K562 (cell line): ENCODE measurements at places on chromosomes 16 and 17.

DNA sequence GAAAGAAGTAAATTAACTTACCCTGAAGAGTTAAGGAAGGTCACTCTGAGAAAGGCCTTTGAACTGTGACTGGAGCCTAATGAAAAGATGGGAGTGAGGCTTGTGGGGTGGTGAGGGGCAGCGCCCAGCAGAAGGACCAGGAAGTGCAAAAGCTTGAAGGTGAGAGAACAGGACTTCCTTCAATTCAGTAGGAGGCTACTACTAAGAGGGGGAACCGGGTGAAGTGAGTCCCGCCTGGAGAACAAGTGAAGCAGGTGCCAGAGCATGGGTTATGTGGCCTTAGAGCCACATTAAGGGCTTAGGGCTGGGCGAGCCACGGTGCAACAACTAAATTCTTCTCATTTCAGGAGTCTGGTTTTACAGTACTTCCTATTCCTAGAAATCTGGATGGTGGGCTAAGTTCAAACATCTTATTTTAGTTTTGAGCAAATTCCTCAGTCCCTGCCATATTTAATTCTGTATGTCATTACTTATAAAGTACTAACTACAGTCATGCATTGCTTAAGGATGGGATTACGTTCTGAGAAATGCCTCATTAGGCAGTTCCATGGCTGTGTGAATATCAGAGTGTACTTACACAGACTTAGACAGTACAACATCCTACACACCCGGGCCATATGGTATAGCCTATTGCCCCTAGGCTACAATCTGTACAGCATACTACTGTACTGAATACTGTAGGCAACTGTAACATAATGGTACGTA lies 5.1 kb downstream of the CFAP20 start:
- DNase-seq = no peak

GRCh38 chr16:85988723-85989313 lies 89.9 kb downstream of the IRF8 start:
- no peak for DNase-seq

DNA sequence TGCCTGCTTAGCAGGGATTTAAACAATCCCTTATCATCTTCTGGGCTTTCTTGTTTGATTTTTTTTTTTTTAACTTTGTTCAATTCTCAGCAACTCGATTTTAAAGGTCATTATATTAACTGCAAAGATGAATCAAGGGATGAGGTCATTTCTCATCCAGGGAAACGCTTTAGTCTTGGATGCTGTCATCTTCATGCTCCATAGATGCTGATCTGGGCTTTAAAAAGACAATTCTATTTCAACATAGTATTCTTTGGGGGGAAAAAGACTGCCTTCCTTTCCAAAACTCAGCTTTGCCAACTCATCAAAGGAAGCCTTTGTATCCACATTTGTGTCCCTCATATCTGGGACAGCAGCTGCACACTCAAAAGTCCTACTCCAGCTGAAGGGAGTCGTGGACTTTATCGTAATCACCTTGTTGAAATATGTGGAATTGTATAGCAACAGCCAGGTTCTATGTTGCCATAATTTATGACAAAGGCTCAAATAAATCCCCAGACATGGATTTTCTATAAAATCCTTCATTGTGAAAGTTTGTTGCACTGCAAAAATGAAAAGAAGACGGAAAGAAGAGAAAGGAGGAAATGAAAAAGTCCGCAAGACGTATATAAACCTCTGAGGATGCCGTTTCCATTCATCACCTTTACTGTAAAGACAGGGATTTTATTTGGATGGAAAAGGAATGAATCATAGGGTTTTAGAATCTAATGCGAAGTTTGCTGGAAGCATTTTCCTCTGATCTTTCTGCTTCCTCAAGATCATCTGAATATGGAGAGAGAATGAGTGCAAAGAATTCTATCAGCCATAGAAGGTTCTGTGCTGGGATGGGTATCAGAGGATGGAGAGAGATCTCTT lies 48.6 kb upstream of the XYLT1 start:
- no peak for DNase-seq

GRCh38 chr16:20397468-20398074 lies 7.0 kb downstream of the PDILT start:
- DNase-seq = no peak

DNA sequence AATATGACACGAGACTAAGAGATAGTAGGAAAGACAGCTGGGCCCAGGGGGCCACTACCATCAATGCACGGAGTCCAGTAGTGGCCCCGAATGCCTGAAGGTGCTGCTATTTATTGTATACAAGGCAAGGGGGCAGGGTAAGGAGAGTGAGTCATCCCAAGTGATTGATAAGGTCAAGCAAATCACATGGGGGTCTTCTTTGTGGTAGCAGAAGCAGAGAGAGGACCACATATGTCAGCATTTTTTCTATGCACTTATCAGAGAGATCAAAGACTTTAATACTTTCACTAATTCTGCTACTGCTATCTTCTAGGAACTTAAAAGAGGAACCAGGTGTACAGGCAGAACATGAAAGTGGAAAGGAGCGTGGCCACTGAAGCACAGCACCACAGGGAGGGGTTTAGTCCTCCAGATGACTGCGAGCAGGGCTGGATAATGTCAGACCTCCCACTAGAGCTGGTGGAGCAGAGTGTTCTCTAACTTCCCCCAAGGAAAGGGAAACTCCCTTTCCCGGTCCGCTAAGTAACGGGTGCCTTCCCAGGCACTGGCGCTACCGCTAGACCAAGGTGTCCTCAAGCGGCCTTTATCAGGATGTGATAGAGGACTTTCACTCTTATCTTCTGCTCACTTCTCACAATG lies 26.4 kb upstream of the ARL4D start:
- DNase-seq = no peak

- no peak for DNase-seq
These were observed 51.2 kb downstream of the WDR45B start for GRCh38 chr17:82596837-82597672.

DNA sequence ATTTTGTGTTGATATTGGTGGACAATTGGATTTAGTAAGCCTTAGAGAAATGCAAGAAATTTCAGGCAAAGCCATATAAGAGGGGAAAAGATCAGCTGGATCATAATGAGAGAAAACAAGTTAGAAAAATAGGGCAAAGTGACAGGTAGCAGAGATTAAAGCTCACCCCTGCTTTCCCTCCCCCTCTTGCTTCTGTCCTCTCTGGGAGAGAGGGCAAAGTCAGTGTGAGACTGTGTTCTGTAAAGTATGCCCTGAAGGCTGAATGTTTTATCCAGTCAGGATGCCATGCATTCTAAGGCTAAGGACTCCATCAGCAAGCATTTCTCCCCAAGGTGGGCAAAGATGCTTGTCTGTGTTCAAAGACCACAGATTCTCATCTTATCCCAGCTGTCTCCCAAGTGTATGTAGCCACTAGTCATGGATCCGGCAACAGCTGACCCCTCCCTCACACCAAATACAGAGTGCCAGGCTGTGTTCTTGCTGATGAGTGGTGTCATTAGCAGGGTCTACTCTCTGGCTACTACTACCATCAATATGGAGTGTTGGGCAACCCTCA lies 136.2 kb upstream of the DNAH9 start:
- DNase-seq = no peak

DNA sequence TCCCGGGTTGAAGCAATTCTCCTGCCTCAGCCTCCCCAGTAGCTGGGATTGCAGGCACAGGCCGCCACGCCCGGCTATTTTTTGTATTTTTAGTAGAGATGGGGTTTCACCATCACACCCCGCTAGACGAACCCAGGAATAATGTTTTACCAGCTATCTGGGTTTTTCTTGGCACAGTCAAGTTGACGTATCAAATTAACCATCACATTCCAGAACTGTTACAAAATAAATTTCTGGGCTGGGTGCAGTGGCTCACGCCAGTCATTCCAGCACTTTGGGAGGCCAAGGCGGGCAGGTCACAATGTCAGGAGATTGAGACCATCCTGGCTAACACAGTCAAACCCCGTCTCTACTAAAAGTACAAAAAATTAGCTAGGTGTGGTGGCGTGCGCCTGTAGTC lies 501.2 kb downstream of the SHISA9 start:
- no peak for DNase-seq

DNA sequence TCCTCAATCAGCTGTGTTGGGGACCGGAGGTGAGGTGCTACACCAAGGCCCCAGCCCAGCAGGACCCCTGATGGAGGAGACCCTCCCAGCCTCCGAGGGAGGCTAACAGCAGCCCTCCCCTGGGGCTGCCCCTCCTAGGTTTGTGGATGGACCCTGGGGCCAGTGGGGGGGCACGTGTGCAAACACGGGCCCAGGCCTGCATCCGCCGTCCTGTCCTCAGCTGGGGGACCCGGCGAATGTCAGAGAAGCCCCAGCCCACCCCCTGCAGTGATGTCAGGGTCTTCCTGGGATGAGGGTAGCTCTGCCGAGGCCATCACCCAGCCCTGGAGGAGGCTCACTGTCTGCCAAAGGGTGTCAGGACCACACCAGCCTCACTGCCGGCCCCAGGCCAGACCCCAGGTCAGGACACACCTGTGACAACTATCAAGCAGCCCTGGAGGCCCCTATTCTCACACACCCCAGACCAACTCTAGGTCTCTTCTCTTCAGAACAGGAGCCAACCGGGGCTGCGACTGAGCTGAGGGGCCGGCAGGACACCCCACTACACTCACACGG lies 26.7 kb downstream of the CEP131 start:
- no peak for DNase-seq

GRCh38 chr16:56336071-56336688 lies 89.2 kb downstream of the AMFR start:
- peak; percentile 45 for DNase-seq

- no peak for DNase-seq
These were observed 725 bp downstream of the KRTAP16-1 start for GRCh38 chr17:41308251-41308917.

DNA sequence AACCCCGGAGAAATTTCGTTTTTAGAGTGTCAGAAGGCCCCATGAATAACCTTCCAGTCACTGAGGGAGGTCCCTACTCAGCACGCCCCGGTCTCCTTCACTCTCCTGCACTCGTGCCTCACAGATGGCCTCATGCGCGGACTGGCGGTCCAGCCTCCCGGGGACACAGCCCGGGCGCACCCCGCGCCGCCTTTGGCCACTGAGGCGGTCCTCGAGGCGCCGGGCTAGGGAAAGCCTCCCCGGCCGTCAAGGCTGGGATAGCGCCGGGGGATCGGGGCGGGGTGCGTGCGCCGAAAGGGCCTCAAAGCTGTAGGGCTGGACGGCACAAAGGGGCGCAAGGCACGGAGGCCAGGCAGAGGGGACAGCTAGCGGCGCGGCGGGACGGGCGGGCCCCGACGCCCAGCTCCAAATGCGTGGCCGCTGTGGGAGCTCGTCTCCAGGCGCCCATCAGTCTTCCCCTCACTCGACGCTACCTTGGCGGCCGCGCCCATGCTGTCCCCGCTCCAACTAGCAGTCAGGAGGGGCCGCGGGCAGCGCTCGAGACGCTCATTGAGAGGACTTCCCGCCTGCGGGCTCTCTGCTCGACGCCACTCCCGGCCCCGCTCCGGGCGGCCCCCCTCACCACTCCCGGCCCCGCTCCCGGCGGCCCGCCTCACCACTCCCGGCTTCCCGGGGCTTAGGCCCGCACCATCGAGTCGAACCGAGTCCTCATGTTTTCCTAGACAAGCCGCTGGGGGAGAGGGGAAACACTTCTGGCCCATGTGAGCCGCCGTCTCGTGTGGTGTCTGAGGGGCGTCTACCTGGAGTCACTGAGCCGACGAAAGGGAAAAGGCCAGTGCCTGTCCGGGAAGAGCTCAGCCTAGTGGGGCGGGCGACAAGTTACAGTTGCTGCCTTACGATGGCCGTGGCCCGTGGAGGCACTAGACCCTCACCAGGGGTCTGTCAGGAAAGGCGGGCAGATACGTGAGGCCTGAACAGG lies at the start of gene USP6:
Gene USP6 (plus strand): TSS at position 360 of the 979 bp plus-strand sequence. CDS start 14,336 bp downstream, outside the sequence.
- no peak for DNase-seq

DNA sequence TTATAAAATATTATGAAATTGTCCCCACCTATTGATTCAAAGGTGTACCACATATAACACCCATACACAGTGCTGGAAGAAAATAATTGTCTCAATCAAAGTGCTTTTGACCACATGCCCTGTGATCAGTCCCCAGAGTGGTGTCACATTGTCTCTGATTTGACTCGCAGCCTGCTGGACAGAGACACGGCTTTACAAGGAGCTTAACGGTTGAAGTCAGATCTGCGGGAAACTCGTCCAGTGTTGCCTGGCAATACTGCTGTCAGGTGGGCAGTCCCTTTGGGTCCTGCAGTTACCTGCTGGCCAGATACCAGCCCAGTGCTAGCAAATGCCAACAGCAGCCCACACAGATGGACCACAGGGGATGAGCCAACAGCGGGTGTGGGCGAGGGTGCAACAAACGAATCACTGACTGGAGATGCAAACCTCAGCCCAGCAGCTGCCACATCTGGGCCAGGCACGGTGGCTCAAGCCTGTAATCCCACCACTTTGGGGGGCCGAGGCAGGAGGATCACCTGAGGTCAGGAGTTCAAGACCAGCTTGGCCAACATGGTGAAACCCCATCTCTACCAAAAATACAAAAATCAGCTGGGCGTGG lies 26.2 kb upstream of the SSTR2 start:
- no peak for DNase-seq

- no peak for DNase-seq
These were observed 20.6 kb downstream of the ZNF423 start for GRCh38 chr16:49835161-49835777.

GRCh38 chr17:49361129-49361901 lies 735 bp downstream of the ZNF652 start:
- peak; percentile 45 for DNase-seq

DNA sequence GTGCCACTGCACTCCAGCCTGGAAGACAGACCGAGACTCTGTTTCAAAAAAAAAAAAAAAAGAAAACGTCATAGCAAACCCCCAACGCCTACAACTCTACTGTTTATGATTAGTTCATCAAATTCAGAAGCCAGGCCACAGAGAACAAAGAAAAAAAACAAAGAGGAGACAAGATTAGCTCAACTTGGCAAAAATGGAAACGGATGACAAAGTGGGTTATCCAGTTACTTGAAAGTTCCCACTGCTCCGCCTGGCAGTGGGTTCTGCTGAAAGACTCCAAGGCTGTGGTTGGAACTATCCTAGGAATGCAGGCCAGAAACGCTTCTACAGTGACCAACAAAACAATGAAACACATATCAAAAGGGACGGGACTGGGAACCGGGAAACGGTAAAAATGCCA lies 53.1 kb downstream of the MRM3 start:
- DNase-seq = no peak

- DNase-seq = no peak
These were observed 482.6 kb upstream of the ZFHX3 start for GRCh38 chr16:73530529-73530928.

GRCh38 chr17:65364438-65364837 lies 197.0 kb downstream of the AXIN2 start:
- DNase-seq = no peak

DNA sequence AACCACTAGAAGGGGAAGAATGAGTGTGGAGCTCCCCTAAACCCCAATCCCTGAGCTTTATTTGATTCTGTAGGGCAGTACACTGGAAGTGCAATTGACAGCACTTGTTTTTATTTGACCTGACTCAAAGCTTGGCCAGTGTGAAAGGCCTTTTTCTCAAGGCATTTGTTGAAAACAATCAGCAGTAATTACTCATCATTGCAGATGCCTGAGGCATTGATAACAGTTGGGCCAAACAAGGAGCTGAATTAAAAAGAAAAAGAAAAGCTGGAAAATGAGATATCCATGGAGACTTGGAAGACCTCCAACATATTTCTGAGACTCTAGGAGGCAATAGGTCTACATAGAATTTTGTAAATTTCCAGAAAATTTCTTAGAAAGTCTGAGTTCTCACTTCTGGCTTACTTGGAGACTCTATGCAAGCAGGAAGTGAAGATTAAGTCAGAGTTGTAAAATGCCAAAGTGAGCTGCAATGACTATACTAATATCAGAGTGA lies 200.8 kb upstream of the KCNJ16 start:
- no peak for DNase-seq

- peak; percentile 52 for DNase-seq
These were observed 6.4 kb upstream of the GGT6 start for GRCh38 chr17:4566785-4567184.
